ENCODE measurements at places on chromosomes 2 and 18.

DNA sequence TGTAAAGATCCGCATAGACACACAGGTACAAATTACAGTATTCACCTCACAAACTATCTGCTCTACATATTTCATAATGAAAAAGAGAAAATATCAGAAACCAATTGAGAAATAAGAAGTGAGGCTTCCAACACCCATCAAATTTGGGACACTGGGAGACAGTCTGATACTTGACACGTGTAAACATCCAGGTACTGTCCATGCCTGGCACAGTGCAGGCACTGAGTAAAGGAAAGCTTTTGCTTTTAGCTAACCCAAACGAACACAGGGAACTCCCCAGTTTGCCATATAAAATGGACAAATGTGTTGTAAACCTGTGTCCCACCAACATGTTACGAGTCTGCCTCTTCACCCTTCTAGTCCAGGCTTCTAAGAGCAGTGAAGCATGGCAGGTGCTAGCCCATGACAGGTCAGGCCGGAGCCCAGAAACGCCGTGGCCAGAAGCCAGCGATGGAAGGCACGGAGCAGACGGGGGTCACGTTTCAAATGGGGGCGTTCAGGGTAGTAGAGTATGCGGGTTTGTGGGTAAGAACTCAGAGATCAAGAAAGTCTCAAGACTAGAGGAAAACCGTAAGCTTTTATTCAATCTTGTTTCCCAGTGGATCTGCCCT lies 27.0 kb downstream of the CDH2 start:
- DNase-seq, result no peak

- DNase-seq, result no peak
Observed at GRCh38 chr2:61710711-61711110, 143.1 kb downstream of the FAM161A start.

DNA sequence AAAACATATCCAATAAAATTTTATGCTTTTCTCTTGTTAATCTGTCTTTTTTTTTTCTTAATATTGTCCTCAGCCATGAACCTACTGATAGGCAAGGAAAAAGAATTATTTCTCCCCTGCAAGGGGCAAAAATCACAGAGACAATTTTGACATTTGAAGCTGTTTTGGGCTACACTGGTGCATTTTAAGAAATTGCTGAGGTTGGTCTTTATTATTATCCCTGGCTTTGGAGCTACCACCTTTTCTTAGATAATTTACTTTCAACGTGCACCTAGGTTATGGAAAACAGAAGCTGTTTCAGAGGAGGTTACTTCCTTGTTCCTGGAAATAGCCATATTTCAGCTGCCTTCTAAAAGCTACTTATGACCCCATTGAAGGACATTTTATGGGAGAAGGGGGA lies 195.5 kb upstream of the KYNU start:
- DNase-seq, result no peak

DNA sequence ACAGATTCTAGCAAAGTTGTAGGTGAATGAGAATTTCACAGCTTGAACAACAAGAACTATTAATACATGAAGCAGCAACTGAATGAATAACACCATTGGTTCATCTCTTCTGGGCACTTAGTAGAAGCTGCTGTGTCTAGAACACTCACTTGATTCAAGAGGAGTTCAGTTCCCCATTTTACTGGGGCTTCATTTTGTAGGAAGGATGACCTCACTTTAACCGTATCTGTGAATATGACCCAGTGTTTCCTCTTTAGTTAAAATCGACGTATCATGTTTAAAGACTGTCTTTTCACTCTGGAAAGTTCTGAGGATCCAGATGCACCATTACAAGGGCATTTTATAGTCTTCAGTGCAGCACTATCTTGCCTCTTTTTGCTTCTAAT lies 47.8 kb downstream of the LRRTM1 start:
- DNase-seq, result no peak

DNA sequence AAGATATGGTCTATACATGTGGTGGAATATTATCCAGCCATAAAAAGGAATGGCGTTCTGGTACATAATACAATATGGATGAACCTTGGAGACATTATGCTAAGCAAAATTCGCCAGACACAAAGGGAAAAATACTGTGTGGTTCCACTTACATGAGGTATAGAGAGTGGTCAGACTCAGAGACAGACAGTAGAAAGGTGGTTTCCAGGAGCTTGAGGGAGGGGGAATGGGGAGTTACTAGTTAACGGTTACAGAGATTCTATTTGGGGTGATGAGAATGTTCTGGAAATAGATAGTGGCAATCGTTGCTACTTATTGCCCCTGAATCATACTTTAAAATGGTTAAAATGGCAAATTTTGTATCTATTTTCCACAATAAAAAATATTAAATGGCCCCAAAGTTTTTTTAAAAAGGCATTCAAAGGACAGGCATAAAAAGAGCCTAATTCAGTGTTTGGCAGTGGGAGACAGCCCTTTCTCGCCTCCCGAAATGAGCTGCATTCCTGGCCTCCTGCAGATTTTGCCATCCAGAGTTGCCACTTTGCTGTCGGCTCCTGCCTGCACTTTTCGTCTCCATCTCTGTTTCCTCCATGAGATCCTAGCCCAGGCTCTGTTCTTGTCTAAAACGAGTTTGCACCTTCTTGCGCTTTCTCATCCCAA lies 13.5 kb downstream of the TNFRSF11A start:
- no peak for DNase-seq

GRCh38 chr2:234290671-234291070 lies 206.2 kb downstream of the ARL4C start:
- no peak for DNase-seq

DNA sequence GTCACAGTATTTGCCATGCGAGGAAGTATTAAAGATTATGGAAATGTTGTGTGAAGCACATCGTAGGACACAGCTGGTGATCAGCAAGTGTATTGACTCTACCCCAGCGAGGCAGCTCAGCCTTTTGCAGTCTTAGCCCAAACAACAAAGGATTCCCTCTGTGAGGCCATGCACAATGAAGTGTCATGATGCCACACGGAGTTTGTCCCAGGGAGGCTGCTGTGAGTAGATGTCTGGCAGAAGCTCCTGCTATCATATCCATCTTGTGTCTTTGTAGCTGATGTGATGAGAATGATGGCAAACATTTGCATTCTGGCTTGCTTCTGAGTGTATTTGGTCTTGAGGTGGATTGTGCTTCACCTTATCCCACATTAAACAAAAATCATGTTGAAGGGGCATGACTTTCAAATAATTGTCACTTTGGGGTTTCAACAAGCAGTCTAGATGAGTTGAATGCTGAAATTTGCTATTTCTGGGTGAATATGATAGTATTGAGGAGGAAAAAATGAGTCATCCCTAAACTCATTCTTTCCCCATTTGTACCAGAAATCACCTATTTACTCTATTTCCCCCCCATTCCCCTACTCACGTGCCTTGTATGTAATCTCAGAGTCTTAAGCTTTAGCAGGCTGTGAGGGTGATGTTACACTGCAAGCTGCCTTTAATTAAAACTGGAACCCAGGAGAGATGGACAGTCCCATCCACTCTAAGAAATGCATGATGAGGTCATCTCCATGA lies 273.5 kb downstream of the RNF144A start:
- DNase-seq, result no peak

DNA sequence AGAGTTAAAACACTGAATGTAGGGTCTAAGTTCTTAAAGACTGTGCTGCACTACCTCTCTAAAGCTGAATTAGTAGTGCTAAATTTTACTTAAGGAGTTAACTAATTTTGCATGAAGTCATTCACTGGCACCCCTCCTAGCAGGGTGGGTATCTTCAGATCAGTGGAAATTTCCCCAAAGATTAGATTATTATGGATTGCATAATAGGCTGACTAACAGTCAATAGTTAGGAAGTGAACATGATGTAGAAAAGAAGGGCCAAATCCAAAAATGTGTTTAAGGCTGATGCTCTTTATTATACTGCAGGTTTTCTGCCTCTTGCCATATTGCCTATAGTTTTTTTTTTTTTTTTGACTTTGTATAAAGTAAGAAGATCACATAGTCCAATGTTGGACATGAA lies 5.2 kb downstream of the ZNF638 start:
- no peak for DNase-seq

DNA sequence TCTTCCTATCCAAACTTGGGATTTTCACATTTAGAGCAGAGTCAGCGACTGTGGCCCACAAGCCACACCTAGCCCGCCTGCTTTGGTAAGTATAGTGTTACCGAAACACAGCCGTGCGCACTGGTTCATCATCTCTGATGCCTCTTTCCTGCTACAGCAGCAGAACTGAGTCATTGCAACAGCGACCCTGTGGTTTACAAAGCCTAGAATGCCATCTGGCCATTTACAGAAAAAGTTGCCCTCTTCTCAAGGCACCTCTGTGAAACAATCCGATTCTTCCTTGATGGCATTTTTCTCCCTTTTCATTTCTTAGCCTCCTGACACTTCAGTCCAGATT lies 10.7 kb upstream of the IAH1 start:
- no peak for DNase-seq

DNA sequence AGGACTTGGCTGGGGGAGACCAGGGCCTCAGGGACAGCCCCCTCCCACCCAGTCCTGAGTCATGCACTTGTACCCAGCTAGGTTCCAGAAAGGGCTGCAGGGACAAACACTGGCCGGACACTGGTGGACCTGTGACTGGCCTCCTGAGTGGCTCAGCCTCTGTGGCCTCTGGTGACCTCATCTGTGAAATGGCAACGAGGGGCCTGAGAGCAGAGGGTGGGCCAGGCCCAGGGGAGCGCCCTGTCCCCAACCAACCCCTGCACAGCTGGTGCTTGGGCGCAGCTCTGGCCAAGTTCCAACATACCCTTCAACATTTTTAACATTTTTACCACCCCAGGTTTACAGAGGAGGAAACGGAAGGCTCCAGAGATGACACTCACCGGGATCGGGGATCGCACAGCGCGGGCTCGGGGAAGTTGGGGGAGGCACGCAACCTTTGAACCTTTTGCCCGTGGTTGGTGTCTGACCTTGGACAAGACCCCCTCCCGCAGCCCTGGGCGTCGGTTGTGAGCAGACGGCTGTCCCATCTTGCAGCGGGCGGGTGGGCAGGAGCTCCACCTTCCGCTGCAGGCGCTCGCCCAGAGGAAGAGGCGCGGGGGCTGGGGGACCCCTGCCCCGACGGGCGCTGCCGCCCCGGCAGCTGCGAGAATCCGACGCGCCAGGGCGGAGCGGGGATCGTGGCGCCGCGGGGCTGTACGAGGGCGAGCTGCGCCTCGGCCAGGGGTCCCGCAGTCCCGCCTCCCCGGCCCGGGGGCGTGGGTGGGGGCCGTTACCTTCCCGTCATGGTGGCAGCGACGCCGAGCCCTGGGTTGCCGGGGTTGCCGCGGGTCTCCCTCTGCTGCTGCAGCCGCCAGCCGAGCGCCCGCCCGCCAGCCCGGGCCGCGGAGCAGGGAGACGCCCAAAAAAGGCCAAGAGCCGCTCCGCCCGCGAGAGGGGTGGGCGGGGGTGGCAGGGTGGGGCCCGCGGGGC lies 805 bp downstream of the LIMS2 start:
- no peak for DNase-seq

DNA sequence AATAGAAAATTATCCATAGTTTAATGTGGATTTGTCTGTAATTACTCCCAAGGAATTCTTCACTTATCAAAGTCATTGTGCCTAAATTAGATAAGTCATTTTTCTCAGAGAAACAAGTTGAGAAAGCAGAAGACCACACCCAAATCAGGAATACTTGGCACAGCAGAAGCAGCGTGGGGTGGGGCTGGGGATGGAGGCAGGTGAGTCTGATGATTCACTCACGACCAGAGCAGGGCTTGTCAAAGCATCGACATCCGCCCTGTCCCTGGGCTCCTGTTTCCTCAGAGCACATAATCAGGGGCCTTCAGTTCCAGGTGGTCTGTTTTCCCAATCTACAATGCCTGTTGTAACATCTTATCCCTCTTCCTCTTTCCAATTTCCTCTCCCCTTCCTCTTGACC lies 31.5 kb upstream of the COLEC12 start:
- DNase-seq, result no peak

- no peak for DNase-seq
Observed at GRCh38 chr2:180196419-180196977, 189.4 kb upstream of the CWC22 start.

DNA sequence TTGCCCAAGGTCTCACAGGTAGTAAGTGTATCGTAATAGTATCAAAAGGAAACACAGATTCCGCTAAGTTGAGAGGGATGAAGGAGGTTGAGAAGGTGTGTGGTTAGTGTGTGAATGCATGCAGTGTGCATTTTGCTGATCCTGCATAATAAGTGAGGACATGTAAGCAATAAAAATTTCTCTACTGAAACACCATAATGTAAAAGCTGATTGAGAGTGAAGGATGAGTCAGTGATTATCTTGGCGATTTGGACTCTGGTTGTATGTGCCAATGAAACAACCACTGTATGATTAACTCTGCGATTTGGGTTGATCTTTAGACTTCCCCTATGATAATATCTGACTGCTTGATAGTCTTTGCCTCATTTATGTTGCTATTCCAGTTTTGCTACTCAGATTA lies 16.7 kb upstream of the ADGRF3 start:
- no peak for DNase-seq

DNA sequence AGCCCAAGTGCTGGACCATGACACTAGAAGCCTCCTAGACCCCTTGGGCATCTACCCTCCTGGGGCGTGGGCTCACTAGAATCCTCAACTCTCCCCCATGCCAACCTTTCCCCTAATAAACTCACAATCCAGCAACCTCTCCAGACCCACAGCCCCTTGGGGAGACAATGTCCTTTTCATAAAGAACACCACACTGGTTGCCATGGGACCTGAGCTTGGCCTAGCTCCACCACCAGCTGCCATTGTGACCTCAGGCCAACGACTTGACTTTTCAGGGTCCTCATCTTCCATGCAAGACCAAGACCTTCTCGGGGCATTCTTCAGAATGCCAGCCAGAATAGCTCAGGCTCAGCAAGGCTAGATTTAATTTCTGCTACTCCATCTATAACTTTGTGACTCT lies 128.1 kb upstream of the NPAS2 start:
- DNase-seq, result no peak

DNA sequence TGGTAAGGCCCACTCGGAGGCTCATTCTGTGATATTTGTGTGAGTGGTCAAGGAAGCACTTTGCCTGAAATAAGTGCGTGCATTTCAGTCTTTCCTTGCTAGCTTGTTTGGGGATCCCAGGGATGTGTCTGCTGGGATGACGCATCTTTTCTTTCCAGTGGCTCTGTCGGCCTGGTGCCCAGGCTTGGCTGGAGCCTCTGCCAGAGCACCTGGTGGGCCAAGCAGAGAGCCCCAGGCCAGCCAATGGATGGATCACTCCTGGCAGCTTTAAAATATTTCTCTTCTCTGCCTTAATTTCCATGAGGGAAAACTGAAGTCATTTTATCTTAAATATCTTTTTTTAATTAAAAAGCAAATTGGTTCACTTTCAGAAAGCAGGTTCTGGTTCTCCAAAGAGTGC lies 501.8 kb upstream of the HS6ST1 start:
- DNase-seq, result no peak

DNA sequence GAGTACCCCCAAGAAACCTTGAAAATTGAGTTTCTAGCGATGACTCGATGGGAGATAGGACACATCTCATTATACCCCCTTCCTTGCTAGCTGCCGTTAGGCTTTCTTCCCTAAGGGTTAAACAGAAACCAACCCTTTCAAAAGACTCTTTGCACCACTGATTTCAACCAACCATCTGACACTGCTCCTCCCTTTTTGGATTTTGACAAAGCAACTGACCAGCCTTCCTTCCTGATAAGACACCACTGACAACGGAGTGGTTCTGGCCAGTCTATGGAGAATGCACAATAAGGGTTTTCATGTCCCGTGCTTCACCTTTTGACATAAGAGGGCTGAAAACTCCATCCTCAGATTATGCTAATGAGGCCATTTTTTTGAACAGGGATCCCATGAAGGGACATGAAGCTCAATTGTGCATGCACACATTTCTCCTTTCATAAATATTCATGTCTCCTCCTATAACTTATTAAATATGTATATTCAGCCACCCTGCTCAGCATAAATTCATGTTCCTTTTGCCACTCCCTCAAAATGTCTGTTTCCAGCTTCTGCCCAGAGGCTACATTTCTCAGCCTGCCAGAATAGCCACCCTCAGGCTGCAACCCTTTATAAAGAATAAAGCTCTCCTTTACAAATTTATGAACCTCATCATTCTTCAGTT lies 52.8 kb upstream of the SLC35F5 start:
- DNase-seq, result no peak

Data from dorsolateral prefrontal cortex (tissue), 122 donors.